ENCODE measurements at places on chromosomes 13 and 19.

DNA sequence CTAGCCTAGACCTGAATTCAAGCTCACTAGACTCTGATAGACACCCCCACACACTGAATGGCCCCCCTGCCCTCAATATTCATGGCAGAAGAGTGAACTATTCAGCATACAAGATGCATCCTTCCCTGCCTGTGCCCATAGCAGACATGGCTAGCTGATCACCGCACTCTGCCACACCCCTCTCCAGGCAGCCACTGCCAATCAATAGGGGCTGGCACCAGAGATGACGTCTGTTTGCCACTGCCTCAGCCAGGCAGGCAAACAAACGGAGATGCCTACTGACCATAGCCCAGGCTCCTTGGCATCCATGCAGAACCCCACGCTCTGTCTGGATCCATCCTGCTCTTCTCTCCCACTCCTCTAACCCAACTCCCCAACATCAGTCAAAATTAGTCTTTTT lies 13.8 kb upstream of the NPAS1 start:
- no peak for DNase-seq

DNA sequence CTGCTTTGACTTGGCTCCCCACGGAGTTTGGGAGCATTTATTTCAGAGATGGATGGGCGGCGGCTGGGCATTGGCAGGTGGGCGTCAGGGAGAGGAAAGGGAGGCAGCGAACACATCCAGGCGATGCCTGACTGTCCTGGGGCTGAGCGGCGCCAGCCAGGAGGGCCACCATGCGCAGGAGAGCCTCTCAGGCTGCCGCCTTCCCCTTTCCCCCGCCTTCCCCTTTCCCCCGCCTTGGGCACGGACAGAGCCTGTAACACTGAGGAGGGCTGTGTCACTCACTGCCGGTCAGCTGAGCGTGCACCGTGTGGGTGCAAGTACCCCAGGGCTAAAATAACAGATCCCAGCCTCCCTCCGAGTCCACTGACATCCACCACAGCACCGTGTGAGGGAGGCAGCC lies 11.4 kb downstream of the MCF2L start:
- DNase-seq = no peak

- DNase-seq = no peak
Observed at GRCh38 chr19:34549833-34550232, 68.3 kb downstream of the WTIP start.

- peak; percentile 79 for DNase-seq
Observed at GRCh38 chr19:34639491-34640085, 37.4 kb downstream of the SCGB2B2 start.

- no peak for DNase-seq
Observed at GRCh38 chr19:29988351-29988750, 46.3 kb downstream of the URI1 start.

All from cardiac muscle cell (in vitro differentiated cells and primary cell).